ENCODE measurements at places on chromosomes 4 and X.
A peak's percentile ranks its signal among the peaks of the same experiment; 100 is the strongest.

DNA sequence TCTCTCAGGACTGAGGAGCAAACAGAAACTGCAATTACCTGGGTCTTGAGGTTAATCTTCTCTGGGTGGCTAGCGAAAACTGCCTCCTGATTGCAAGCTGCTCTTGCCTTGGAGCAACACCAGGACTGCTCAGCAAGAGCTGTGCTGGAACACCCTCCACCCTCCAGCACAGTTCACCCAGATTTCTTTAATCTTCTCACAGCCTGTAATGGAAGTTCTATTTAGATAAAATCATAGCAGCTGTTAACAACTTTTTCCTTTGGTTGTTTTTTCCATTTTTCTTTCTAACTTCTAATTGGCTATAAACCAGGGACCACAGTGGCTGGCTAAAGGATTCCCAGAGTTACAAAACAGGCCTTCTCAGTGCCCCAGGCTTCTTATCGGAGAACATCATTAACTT is 36.3 kb downstream of the OPHN1 start:
- no peak for DNase-seq

- no peak for DNase-seq
These were observed 5.1 kb downstream of the PF4 start for GRCh38 chr4:73976716-73977115.

DNA sequence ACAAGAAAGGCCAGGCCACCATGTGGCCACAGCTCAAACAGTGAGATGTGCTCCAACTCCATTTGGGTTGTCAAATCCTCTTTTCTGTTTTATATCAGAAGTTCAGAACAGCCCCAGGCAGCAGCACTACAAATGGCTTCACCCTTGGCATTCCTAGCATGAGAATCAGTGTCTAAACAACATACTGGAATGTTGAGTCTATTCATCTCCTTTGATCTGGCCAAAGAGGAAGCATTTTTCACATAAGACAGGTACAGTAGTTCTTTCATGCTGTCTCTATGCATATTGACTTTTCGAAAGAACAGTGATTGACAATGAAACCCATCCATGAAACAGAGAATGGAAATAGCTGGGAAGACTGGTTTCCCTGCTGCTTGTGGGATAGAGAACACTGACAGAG is 289.5 kb downstream of the USP46 start:
- DNase-seq, result no peak

DNA sequence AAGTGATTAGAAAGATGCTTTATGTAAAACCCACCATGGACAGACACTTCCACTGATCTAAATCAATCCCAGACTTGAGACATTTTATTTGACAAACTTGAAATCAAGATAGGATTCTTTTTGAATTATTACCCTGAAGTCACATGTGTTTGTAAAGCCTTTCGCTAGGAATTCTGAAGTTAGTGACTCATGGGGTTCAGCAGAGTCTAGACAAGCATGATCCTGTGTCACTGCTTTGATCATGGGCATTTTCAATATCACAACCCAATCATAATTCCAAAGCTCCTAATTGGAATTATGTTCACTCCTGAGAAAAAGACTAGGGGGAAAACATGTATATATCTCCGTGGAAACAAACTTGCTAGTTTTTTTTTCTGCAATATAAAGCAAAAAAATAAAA is 67.5 kb upstream of the BMP3 start:
- no peak for DNase-seq

DNA sequence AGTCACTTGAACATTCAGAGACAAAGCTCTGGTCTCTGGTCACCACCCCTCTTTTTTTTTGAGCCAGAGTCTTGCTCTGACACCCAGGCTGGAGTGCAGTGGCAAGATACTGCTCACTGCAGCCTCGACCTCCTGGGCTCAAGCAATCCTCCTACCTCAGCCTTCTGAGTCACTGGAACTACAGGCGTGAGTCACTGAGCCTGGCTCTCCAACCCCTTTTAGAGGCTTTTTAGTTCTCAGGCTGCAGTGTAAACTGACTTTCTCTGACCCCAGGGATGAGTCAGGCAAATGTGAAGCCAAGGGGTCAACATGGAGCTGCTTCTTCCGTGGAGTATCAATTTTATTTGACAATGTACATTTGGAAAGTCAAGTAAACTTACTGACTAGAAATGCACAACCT is 229.2 kb downstream of the PTTG2 start:
- peak; percentile 29 for DNase-seq

DNA sequence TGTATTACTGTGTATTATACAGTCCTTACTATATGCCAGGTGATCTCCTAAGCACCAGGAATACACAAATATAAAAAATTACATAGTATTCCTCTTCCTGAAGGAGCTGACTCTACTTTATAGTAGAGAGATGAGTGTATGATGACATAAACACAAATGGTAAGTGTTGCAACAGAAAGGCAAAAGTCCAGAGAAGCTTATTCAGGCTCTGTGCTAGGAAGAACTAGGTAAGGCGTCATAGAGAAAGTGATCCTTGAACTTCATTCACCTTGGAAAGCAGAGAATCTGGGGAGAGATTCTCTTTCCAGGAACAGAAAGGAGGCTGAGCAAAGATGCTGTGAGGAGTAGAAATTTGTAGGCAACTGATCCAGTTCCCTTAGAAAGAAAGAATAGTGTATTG is 115.0 kb upstream of the KCNIP4 start:
- no peak for DNase-seq

- DNase-seq, result no peak
These were observed 47.8 kb downstream of the CRLF2 start for GRCh38 chrX:1164322-1165288.

GRCh38 chr4:1547856-1548826 is 136.0 kb downstream of the FAM53A start:
- no peak for DNase-seq

DNA sequence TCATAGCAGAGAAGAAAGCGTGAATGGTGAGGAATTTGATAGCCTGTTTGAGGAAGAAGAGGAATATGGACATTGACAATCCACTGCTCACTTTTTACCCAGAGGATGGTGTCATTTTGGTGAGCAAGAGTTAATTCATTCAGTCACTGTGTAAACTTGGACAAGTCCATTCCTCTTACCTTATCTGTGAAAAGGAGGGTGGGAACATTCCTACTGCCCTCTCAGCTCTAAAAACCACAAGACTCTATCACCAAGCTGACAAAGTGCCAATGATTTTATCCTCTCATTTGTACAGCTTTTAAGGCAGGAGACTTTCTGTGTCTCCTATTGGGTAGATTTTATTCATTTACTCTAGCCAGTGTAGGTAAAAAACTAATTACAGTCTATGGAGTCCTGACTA is 103.8 kb downstream of the LUZP4 start:
- no peak for DNase-seq

DNA sequence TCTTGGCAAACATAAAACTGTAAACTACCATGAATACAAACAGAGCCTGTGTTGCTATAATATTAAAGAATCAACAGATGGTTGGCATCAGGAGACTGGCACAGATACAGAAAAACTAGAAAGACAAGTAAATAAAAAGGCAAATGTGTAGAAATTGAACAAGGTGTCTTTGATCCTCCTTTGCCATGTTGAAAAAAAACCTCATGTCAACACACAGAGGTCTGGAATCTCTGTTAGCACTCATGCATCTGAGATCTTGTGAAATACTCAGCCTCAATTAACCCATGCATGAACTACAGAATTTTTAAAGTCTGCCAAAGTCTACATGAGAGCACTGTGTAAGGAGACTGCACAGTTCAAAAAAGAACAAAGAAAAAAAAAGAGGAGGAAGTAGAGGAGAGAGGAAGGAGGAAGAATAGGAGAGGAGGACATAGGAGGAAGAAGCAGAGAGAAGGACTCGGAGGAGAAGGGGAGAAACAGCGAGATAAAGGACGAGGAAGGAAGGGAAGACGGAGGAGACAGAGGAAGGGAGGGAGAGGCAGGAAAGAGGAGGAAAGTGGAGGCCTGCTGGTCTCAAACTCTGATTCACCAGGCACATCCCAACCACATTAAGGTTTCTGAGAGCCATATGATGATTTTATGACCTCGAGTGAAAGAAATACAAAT is 52.8 kb downstream of the PRDM5 start:
- no peak for DNase-seq

DNA sequence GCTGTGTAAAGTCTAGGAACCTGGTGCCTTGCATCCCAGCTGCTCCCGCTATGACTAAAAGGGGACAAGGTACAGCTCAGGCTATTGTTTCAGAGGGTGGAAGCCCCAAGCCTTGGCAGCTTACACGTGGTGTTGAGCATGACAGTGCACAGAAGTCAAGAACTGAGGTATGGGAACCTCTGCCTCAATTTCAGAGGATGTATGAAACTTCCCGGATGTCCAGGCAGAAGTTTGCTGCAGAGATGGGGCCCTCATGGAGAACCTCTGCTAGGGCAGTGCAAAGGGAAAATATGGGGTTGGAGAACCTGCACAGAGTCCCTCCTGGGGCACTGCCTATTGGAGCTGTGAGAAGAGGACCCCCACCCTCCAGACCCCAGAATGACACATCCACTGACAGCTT is 76.6 kb downstream of the DDX60 start:
- DNase-seq, result no peak

- no peak for DNase-seq
These were observed 114.9 kb downstream of the VSIG4 start for GRCh38 chrX:65925005-65925404.

GRCh38 chr4:121784975-121785374 is 16.1 kb upstream of the EXOSC9 start:
- no peak for DNase-seq

DNA sequence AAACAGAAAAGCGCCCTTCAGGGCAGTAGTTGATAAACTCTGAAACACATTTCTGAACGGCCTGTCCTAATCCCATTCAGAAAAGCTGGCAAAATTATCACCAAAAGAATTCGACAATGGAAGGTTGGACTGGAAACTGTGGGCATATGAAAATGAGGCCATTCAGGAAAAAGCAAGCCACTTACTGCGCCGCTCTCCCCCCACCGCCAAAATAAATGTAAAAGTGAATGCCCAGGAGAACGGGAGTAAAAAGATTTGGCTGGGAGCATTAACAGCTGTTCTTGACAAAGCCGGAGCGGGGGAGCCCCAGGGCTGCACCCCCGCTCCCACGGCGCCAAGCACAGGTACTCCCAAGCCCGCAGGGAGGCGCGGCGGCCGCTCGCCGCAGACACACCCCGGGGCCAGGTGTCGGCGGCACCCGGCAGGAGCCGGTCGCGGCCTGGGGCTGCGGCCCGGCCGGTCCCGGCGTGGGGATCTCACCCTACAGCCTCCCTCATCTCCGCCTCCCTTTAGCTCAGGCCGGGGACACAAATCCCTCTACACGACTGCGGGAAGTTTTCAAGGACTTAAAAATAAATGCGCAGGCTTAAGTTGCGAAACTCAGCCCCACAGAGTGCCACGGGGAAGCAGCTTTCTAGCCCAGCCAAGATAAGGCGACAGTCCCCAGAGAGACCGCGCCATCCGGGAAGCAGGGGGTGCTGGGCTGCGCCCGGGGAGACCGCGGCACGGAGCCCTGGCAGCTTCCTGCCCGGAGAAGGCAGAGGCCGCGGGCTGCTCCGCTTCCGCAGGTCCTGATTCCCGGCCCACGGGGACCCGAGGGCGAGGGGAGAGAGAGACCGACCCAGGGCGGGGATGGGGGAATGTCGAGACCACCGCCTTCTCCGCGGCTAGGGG is 593 bp downstream of the SH3RF1 start:
- no peak for DNase-seq

GRCh38 chrX:15598026-15598425 is 2.7 kb downstream of the ACE2 start:
- DNase-seq, result no peak

GRCh38 chrX:72052415-72053090 is 79.2 kb downstream of the RTL5 start:
- DNase-seq, result no peak

GRCh38 chrX:1009771-1010170 is 202.7 kb downstream of the CRLF2 start:
- no peak for DNase-seq

- DNase-seq, result no peak
These were observed 23.7 kb downstream of the DCHS2 start for GRCh38 chr4:154467886-154468285.

DNA sequence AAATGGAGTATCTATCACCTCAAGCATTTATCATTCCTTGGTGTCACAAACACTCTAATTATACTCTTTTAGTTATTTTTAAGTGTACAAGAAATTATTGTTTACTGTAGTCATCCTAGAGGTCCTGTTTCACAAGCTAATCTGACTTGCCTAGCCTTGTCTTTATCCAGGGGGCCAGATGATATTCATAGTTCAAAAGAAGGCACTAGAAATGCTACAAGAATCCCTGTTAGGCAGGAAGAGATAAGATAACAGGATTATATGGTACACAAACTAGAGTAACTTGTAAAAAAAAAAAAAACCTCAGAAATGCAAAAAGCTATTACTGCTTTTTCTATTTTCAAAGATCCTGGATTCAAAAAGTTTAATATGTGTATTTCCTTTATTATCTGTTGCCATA is 95.8 kb downstream of the MBNL3 start:
- no peak for DNase-seq

GRCh38 chr4:138003248-138003647 is 238.9 kb downstream of the SLC7A11 start:
- no peak for DNase-seq

- DNase-seq, result no peak
These were observed 36.5 kb downstream of the CLCN5 start for GRCh38 chrX:49958727-49959485.

DNA sequence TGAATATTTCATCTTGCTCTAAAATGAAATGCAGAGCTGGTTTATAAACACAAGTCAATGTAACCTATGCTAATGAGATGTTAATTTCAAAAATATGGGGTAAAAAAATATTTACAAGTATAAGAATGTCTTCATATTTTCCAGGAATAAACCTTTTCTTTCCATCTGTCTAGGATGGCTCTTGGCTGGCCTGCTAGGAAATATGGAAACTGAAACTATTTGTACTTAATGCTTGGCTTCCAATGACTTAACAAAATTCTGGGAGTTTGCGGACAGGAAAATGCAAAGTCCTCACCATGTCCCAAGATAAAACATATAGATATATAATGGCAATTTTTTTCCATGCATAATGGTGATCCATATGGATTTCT is 168.1 kb downstream of the SCFD2 start:
- DNase-seq, result no peak

DNA sequence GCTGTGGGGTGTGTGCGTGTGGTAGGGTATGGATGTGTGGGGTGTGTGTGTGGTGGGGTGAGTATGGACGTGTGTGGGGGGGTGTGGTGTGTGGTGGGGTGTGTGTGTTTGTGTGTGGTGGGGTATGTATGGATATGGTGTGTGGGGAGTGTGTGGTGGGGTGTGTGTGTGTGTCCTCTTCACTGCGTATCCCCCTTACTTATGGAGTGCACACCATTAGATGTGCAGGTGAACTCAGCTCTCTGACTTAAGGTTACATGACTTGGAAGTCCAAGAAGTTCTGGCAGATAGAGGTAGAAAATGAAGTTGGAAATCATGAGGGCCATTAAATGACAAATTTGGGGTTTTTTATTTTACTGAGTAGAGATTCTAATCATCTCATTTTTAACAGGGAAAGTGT is 182.5 kb downstream of the PALLD start:
- DNase-seq, result no peak
